ENCODE measurements at places on chromosomes 2 and 18.
A peak's percentile ranks its signal among the peaks of the same experiment; 100 is the strongest.

GRCh38 chr2:120775801-120776589 lies 40.3 kb downstream of the GLI2 start:
- no peak for DNase-seq

- DNase-seq, result no peak
Measured at GRCh38 chr2:238484522-238485452, 58.1 kb downstream of the ASB1 start.

DNA sequence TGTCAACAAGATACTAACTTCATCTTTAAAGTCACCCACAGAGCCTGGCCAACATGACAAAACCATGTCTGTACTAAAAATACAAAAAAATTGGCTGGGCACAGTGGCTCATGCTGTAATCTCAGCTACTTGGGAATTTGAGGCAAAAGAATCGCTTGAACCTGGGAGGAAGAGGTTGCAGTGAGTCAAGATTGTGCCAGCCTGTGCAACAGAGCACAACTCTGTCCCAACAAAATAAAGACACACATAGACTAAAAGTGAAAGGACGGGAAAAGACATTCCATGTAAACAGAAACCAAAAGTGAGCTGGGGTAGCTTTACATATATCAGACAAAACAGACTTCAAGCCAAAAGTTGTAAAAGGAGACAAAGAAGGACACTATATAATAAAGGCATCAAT lies 34.8 kb downstream of the USP34 start:
- no peak for DNase-seq

- DNase-seq, result no peak
Measured at GRCh38 chr2:4152051-4152450, 448.7 kb downstream of the DCDC2C start.

DNA sequence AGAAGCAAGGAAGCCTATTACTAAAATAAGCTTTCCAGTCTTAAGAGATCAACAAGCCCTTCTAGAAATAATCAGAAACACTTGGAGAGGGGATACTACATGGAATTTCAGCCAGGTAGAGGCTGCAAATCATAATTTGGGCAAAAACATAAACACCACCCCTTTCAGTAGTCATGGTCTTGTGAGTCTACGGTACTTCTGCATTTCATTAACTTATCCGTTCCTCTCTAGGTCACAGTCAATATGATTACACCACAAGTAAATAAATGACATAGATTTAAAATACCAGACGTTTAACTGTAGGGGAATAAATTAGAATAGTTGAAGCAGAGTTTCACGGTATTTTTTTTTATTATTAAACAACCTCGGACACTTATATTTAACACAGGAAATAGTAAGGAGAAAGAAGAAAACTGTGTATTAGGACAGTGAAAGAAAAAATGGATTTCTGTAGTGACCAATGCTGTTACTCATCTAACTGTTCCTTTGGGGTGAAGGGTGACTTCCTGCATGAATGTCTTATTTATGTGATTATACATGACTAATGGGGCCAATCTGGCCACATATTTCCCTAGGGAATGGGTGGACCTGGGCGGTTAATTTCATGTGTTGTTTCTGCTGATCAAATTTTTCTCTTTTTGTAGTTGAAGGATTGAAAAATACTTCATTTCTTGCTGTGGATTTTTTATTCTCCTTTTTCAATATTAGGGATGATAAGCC lies 456.6 kb upstream of the UBE2E3 start:
- no peak for DNase-seq

DNA sequence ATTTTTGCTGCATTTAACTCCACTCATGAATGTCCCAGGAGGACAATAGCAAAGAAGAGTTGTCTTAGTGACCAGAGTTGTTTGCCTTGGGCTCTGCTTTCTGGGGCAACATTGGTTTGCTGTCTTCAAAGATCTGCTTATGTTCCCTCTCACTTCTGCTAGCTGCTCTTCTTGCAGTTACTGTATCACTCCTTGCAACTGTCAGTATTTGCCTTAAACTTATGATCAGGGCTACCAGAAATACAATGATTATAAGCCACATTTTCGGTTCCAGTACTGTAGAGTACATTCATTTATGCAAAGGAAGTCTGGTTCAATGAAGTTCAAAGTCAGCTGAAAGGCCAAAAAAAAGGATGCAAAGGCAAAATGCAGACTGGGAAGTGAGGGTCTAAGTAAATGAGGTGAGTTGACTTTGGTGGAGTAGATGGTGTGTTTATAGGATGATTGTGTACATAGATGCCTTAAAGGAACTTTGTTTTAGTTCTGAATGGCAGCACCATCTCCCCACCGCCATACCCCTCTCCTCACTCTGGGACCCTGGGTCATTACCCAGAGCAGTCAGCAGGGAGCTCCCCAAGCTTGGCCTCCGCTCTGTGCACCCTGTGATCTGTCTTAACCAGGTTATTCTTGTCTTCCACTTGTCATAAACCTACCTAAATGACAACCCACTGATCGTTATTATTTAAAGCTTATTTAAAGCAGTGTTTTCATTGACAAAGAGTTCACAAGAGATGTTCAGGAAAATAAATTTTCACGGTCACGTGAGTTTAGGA lies 236.0 kb downstream of the DOK6 start:
- DNase-seq, result peak; percentile 27

- DNase-seq, result no peak
Measured at GRCh38 chr18:58721566-58722239, 50.4 kb downstream of the MALT1 start.

DNA sequence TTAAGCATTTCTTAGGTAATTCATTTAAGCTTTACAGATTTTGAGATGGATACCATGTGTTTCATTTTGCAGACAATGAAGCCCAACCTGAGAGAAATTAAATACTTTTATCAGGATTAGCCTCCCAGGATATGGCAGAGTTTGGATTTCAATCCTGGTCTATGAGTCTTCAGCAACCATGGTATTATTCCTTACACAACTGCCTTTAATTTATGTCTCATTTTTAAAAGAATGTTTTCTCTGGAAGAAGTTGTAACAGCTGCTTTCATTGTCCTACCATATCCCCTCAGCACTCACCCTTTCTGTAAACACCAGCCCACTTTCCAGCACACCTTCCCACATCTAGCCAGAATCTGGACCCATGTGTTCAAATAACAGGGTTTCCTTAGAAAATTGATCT lies 863.7 kb upstream of the VRK2 start:
- DNase-seq, result no peak

GRCh38 chr2:240458044-240458899 lies 22.8 kb downstream of the GPC1 start:
- no peak for DNase-seq

DNA sequence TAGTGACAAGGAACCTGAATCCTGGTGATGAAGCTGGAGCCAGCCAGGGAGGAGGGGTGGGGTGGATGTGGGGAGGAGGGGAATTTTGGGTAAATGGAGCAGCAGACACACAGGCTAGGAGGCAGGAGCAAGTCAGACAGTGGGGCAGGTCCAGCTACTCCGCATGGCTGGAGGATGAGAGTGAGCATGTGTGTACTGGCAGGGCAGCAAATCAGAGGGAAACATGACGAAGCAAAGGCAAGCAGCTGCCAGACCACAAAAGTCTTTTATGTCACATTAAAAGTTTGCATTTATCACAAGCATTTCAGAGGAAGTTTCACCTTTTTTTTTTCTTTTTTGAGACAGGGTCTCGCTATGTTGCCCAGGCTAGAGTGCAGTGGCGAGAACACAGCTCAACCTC lies 11.9 kb upstream of the KIDINS220 start:
- no peak for DNase-seq

GRCh38 chr2:206558492-206558891 lies 83.8 kb upstream of the FAM237A start:
- DNase-seq, result no peak

GRCh38 chr2:26786207-26787028 lies 562 bp downstream of the CENPA start:
- DNase-seq, result no peak

DNA sequence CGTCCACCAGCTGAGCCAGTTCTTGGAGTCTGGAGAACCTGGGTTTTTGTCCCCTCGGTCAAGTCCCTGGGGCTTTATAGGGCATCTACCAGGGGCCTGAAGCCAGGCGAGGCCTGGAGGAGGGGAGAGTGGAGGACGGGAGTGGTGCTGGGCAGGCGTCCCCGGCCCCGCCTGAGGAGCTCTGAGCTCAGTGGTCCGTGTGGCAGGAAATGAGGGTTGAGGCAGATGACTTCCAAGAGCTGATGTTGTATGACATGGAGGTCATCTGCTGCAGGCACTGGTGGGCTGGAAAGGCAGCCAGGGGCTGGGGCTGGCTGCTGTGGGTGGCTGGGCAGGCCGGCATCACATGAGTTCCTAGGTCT lies 118.5 kb upstream of the HS6ST1 start:
- no peak for DNase-seq

- no peak for DNase-seq
Measured at GRCh38 chr2:64852771-64853241, 136.4 kb upstream of the SLC1A4 start.

DNA sequence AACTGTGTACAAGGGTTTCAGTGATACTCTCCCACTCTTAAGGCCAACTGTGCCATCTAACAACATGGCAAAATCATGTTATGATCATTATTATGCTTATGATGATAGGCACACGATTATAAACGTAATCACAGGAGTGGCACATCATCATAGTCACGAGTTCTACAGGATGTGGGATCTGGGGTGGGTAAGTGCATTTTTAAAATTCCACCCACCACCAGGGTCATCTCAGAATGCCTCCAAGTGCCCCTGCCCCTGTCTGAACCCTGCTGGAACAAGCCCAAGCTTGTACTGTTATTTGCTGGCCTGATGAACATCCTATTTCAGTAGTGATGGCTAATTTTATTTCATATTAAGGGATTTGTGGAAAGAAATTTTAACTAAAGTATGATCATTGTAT lies 117.8 kb downstream of the PTPRM start:
- no peak for DNase-seq

- no peak for DNase-seq
Measured at GRCh38 chr2:42293019-42293418, 68.0 kb downstream of the COX7A2L start.

DNA sequence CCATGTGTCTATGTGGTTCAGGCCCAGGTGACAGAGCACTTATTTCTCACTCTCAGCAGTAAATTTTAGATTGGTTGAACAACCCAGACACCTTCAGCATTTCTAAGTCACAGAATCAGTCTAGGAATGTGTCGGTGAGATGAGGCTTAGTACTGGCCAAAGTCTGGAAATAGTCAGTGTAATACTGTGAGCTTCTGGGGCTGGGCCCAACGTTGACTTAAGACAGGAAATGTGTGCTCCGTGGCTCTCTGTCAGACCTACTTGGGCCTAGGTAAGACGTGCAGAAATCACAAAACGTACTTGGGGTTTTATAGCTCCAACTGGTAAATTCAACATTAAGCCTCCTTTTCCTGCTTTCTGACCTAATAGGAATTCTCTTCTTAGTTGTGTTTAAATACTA lies 160.3 kb upstream of the COL3A1 start:
- DNase-seq, result no peak

DNA sequence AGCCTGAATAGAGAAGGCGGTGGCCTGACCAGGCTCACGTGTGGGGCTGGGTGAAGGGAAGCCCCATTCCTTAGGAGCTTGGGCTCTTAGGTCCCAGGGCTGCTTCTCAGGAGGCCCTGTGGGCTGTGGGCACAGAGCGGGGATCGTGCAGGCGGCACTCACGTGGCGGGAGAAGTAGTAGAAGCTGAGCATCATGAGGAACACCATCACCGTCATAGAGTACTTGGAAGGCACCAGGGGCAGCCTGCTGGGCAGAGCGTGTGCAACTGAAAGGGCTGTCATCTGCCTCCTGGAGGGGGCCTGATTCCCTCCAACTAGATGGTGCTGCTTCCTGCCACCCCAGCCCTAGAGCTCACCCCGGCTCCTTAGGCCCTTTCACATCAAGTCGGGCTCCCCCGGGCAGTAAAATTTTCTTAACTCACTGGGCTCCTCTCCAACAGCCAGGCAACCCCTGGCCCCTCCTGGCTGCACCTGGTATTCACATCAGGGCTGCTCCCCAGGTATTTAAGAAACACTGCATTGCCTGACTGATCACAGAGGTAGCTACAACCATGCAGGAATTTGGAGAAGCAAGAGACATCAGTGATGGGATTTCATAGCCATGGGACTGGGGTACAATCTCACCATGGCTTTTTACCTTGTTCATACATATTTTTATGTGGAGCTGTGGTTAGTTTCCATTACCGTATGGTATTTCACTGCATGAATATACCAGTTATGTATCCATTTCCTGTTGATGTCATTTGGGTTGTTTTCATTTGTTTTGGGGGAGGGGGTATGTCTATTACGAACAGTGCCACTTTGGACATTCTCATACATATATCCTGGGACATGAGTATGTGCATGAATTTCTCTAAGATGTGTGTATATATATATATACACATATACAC lies 32.9 kb downstream of the CENPO start:
- DNase-seq, result no peak

- DNase-seq, result peak; percentile 60
Measured at GRCh38 chr2:11784747-11785610, 38.5 kb downstream of the LPIN1 start.

DNA sequence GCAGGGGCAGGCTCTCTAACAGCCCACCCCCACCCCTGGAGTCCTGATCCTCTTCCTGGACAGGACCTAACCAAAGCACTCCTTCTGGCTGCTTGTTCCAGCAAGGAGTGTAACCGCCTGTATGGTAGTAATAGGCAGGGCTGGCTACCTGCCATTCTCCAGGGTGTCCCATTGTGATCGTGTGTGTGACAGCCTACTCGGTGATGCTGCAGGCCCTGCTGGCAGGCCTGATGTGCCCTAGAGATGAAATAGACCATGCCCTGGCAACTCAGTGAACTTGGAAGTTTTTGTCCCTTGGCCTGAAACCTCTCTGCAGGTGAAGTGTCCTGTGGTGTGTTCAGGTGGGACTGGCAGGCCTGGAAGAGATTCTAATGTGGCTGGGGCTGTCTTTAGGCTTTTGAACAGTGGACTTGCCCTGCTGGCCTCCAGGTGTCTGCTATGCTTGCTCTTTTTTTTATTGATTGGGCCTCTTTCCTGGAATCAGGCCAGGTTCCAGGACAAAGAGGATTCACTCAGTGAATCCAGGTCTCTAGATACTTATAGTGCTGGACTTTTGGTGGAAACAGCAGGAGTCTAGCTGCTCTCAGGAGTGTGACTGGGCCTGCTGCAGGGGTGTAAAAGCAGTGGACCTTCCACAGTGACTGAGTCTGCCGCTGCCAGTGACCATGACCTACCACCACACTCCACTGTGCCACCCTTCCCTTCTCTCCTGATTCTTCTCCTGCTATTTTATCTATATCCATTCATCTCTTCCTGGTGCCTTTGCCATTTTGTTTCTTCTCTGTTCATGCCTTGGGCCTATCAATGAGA lies 132.1 kb downstream of the CTIF start:
- no peak for DNase-seq

GRCh38 chr2:233408366-233409285 lies 54.3 kb downstream of the DGKD start:
- no peak for DNase-seq

- DNase-seq, result no peak
Measured at GRCh38 chr2:209367075-209367747, 56.6 kb upstream of the MAP2 start.

DNA sequence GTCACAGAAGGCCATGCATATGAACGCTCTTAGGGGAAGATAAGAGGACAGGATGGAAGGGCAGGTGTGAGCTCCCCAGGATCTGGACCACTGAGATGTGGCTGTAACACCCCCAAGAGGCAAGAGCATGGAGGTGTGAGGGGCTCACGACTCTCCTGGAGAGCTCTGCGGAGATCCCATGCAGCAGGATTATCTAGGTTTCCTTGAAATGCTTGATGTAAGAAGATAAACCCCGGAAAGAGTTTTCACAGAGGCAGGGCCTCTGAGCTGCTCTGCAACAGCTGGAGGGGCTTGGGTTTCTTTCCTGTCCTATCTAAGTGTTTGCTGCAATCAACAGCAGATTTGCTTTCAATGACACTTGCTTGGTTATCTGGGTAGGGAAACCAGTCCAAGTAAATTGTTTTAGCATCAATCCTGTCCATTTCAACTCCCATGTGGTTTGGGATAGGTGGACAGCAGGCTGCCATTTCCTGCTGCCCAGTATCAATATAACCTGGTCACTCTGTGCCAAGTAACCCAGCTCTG lies 138.9 kb downstream of the SMAD2 start:
- no peak for DNase-seq
